ENCODE measurements at places on chromosomes 16 and 17. TPM values are rescaled to one million over a fixed set of nuclear protein-coding genes. Genes with fewer than 3 reads are reported as not detected.

CES3 gene
- total RNA-seq: not detected

CCDC154 gene
- 0.36 TPM for total RNA-seq

TSPOAP1 gene
- total RNA-seq: 3.8 TPM

SPATA33 gene
- 3.3 TPM for total RNA-seq

MSRB1 gene
- 16.2 TPM for total RNA-seq

IL32 gene
- total RNA-seq: not detected

OR1F1 gene
- not detected for total RNA-seq

WNK4 gene
- under 0.01 TPM for total RNA-seq

DNA sequence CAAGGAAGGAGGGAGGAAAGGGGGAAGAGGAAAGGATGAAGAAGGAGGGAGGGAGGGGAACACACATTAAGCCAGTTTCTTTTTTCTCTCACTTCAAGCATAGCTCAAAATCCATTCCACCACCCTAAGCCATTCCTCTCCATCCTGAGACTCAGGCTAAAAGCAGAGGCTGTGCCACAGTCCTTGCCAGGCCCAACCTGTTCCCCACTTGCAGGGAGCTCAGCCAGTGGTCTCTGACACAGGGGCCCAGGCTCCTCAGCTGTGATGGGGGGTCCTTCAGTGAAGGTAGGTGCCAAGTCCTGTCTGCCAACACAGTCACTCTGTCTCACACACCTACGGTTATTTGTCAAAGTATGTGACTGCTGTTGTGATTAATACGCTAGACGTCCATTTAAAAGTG lies 44.6 kb downstream of the SDK2 start:
- DNase-seq: peak; percentile 77

GRCh38 chr17:65638221-65638975 lies 77.0 kb upstream of the AXIN2 start:
- DNase-seq: no peak

- DNase-seq: no peak
Measured at GRCh38 chr17:77748436-77748835, 210.1 kb upstream of the TNRC6C start.

GRCh38 chr17:55454906-55455474 lies 33.4 kb upstream of the MMD start:
- DNase-seq: no peak

DNA sequence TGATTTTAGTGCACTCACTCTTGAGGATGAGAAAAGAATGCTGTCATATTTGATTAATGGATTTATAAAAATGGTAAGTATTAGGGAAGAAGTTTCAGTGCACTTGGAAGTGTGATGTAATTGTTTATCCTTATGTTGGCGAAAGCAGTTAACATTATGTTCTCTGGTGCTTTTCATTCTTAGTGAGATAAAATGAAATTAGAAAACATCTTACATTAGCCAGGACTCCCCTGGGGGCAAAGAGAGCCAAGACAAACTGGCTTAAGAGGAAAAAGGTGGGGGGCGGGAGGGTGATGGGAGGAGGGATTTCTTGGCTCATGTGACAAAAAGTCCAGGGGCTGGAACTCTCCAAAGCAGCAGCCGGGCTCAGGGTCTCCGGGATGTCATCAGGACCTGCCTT lies 73.2 kb downstream of the KNOP1 start:
- DNase-seq: peak; percentile 14

- no peak for DNase-seq
Measured at GRCh38 chr17:33090806-33091205, 99.2 kb downstream of the SPACA3 start.

DNA sequence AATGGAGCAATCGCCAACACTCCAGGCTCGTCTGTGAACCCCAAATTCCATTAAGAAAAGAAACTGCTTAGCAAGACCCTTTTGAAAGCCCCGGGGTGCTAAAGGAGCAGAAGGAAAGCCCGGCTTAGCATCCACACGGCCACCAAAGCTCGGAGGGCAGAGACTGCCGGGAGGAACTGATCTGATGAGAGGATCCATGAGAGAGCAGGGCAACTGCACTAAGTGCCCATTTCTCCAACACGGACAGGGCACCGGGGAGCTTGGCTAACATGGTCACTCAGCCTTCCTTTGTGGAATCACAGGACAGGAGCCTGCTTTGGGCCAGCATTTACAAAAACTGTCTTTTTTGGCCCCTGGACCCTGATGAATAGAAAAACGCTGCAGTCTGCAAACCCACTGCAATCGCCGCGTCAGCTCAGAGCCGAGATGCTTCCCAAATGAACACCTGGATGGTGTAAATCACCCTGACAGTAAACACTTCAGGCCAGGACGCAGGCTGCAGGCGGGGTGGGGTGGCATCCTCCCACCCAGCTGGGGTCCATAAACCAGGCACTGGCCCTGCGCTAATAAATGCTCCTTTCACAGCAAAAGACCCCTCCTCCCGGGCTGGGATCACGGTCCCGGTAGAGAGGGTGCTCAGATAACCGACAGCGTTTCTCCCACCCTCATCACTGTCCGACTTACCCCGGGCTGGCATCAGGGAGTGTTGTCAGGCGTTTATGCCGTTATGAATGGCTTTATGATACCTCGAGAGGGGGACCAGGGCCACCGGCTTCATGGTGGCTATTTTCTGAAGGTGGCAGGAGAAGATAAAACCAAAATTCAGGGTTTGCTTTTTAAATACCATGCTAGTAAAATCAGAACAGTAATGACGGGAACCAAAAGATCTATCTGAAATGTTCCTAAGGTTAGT lies 299.5 kb downstream of the IRF8 start:
- no peak for DNase-seq

DNA sequence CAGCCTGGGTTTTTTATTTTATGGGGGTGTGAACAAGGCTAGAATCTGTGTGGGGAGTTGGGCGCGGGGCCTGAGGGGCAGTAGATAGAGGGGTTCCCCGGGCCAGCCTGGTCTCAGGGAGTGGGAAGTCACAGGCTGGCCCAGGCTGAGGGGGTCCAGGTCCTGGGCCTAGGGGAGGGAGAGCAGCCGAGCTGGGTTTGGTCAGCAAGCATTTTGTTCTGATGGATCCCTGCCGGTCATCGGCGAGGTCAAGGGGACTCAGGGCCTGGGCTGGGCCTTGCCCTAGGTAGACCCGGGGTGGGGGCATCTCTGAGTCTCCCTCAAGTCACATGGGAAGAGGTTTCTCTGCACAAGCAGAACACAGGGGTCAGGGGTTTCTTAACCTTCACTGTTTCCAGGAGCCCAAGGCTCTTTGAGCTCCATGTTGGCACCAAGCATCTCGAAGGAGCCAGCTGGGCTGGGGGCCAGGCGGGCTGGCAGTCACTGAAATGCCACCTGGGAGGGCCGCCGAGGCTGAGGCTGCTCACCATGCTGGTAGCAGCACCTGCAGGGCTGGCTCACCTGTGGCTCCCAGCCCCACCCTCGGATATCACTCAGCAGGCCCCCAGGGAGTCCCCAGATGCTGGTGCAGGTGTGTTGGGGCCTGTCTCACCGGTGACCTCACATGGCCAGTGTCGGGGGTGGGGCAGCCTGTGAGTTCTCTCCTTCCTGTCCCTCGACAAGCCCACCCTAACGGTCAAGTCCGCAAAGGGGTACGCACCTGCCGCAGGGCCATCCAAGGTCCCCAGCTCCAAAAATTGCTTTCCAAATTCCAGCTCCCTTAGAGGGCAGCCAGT lies 41.0 kb downstream of the SLC7A5 start:
- DNase-seq: no peak

DNA sequence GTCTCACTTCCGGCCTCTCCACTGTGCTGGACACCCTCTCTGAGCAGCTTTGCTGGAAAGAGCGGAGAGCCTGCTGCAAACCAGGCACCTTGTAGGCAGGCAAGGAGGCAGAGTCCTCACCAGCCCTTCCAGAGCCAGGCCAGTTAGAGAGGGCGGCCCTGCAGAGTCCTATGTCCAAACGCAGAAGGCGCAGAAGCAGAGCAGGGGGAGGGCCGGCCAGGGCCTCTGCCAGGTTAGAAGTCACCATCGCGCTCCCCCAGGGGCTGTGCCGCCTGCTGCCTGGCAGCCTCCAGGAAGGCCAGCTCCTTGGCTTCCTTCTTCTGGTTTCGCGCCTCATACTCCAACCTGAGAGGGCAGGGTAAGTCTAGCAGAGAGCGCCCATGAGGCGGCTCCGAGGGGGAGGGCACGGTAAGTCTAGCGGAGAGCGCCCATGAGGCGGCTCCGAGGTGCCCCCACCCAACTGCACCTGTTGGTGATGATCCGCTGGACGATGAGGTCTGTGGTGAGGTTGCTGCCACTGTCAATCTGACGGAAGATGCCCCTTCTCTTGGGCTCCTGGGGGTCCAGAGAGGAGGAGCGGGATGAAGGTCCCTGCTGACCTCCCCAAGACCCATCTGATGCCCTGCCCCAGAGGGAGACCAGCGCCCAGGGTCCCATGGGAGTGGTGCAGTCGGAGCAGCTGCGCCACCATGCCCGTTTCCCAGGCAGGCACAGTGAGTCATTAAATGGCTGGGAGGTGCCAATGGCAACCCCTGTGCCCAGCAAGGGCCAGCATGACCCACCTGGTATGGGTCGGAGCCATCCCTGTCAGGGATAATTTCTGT lies 2.8 kb downstream of the NPB start:
- DNase-seq: peak; percentile 76

- DNase-seq: peak; percentile 65
Measured at GRCh38 chr17:5131146-5131715, 15.4 kb downstream of the USP6 start.

- DNase-seq: no peak
Measured at GRCh38 chr17:29091606-29092289, 48.8 kb downstream of the PIPOX start.

DNA sequence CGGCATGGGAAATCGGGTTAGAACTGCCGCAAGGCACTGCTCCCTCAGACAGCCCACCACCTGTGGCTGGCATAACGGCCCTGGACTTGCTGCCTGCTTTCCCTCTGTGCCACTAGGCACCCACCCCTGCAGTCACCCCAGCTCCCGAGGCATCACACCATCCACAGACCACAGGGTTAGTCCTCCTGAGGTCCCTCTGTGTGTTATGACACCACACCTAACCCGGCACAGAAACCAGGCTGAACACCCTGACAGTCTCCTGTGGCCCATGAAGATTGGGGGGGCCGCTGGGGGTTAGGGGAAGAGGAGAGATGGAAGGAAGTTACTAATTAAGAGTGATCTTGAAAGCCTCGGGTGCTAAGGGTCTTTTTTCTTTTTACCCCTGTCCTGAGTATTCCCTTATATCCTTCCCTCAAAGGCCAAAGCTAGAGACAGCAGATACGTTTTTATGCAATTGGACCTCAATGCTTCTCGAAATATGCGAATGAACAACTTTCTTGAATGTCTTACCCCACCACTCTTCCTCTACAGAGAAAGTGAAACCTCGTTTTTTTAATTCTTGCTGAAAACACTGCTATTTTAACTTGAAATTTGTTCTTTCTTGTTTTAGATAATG lies 7.0 kb downstream of the CYTH1 start:
- no peak for DNase-seq

DNA sequence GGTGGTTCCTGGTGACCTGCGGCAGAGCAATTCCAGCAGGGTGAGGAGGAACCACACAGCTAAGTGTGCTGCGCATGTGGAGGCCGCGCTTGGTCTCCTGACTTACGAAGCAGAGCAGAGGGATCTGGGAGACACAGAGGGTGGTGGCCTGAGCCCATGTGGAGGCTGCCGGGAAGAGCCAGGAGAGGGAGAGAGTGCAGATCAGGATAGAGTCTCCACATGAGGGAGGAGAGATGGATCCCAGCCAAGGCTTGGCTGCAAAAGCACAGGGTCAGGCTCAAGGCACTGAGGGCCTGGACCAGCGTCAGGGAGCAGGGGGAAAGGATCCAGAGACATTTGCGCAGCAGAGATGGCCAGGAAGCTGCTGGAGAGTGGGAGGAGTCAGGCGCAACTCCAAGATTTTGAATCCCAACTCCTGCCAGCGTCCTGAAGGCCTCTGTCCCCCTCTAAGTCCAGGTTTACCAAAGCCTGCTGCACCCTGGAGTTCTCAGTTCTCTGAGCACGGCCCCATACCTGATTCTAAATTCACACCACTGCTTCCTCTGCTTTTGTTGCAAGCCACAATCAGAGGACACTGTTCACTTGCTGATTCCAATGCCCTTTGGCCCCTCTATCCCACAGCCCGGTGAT lies 11.3 kb upstream of the MLLT6 start:
- peak; percentile 86 for DNase-seq

- no peak for DNase-seq
Measured at GRCh38 chr16:66933776-66934137, 445 bp downstream of the CIAO2B start.

Data from osteoblast (primary cell).